ENCODE measurements at places on chromosomes 5 and 9.
A peak's percentile ranks its signal among the peaks of the same experiment; 100 is the strongest.

DNA sequence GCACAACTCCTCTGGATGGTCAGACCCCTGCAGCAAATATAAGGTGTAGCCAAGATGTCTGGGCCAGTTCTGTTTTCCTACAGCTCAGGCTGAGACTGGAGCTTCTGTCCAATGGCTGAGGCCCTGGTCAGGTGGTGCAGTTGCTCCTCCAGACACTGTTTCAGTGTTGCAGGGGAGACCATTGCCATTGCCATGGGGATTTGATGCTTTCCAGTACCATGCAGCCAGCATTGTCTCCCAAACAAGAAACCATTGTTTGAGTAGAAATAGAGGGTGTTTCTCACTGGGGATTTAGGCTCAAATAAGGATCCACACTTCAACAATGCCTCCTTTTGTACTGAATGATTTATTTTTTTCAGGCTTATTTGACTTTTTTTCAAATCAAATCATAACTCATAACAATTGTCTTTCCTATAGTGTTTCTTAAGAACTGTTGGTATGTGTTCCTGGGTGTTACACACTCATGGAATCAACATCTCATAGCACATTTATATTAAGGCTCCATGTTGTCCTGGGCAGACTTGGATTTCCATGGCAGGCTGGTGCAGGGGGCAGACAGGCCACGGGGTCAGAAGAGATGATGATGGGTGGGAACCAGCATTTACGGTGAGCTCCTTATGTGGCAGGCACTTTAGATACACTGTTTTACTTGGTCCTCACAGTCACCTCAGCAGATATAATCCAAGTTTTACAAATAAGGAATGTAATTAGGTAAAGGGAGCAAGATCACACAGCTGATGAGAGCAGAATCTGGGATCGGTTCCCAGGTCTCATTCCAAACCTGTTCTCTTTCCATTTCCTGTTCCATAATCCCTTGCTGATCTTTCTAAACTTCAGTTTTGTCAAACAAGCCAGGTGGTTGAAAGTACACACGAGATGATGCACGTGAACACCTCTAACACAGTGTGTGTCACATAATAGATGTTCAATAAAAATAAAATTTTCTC lies 95.9 kb upstream of the GNAQ start:
- no peak for DNase-seq

- no peak for DNase-seq
Observed at GRCh38 chr5:56459394-56460194, 226.5 kb upstream of the ANKRD55 start.

- no peak for DNase-seq
Observed at GRCh38 chr5:55650386-55650785, 61.7 kb downstream of the SLC38A9 start.

DNA sequence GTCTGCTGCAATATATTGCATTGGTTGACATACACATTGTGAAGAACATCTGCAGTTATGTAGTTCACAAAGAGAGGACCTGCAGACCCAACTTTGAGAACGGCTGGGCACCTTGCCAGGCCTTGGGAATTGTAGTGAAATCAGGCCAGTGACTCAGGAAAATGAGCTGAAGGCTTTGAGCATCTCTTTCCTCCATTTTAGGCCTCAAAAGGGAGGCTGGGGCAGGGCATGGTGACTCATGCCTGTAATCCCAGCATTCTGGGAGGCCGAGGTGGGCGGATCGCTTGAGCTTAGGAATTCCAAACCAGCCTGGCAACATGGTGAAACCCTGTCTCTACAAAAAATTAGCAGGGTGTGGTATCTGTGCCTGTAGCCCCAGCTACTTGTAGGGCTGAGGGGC lies 1.4 kb upstream of the IPPK start:
- no peak for DNase-seq

DNA sequence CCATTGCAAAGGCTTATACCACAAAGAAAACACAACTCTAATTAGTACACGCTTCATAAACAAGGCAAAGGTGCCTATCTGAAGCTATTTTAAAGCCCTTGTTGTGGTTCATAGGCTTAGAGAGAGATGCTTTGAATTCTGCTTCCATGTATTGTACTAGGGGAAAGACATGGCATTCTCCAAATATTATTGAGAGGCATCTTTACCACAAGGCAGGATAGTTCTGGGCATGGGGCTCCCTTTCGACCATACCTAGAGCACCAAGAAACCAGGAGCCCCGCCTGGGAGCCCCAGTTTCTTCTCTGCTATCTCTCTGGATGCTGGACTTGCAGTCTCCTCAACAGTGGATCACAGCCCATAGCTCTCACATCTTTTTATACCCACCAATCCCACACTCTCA lies 93.7 kb downstream of the NFIB start:
- no peak for DNase-seq

- DNase-seq, result no peak
Observed at GRCh38 chr5:150266871-150267291, 22.7 kb downstream of the CAMK2A start.

DNA sequence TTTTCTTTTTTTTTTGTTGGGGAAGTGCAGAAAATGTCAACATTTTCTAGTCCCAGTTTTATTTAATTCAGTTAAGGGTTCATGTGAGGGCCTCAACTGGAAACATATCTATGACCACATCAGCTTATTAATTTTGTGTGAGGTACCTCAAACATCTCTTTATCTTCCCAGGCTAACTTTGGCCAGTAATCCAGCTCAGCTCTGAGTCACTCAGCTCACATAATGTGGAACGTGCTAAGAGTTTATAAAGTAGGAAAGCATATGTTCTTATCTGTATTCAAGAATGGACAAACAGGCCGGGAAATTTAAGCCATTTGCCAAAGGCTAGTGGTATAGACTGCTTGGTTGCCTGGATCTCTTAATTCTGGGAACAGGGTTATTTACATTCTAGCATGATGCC lies 118.4 kb downstream of the INSYN2B start:
- DNase-seq, result no peak

GRCh38 chr5:72488756-72489155 lies 18.5 kb downstream of the ZNF366 start:
- no peak for DNase-seq

DNA sequence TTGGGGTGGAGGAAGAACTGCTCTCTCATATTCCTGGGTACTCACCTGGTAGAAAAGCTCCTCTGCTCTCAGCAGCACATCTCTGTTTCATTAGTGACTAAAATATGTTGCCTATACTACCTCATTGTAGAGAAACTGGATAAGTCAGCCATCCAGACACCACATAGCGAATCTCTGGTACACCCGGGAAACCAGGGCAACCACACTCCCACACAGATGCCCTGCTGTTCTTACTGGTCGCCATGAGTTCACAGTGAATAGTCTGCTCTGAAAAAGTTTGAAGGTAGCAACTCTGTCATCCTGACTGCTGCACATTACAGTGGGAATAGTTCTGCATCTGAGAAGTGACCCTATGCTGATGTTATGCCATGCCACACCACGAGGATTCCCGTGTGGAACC lies 135.0 kb downstream of the ENTREP1 start:
- DNase-seq, result no peak

DNA sequence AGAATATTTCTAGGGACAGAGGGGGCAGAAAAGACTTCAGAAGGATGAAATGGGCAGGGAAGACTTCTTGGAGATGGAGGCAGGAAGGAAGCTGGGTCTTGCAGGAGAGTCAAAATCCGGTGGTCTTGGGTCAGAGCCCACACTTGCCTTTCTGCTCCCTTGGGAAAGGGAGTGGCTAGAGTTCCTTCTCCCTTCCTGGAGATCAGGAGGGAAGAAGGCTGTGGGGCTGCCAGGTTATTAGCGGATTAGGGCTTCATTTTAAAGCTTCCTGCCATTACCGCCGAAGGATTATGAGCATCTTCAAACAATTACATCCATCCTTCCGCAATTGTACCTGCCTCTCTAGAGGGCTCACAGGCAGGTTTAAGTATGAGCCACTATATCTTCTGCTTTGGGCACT lies 19.2 kb upstream of the SYNPO start:
- no peak for DNase-seq

GRCh38 chr9:70079417-70080037 lies 35.9 kb downstream of the MAMDC2 start:
- DNase-seq, result no peak

DNA sequence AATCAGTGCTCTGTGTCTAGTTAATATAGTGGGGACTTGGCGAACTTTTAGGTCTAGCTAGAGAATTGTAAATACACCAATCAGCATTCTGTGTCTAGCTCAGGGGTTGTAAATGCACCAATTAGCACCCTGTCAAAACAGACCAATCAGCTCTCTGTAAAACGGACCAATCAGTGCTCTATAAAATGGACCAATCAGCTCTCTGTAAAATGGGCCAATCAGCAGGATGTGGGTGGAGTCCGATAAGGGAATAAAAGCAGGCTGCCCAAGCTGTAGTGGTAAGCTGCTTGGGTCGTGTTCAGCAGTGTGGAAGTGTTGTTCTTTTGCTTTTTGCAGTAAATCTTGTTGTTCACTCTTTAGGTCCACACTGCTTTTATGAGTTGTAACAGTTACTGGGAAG lies 3.6 kb upstream of the OTULINL start:
- no peak for DNase-seq

DNA sequence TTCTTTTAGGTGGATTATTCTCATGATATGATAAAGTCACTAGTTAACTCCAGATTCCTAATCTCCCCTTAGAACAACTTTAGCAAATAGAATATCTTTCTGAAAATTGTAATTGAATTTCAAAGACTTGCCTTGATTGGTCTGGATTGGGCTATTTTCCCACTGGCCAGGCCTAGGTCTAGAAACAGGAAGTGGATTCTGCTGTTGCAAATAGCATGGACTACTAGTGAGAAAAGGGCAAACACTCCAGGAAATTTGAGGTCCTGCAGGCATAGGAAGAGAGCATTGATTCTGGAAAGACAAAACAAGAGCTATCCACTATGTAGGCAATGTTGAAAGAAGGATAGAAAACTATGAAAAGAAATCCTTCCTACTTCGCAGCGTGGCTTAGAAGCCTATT lies 113.4 kb downstream of the KCTD16 start:
- DNase-seq, result no peak

DNA sequence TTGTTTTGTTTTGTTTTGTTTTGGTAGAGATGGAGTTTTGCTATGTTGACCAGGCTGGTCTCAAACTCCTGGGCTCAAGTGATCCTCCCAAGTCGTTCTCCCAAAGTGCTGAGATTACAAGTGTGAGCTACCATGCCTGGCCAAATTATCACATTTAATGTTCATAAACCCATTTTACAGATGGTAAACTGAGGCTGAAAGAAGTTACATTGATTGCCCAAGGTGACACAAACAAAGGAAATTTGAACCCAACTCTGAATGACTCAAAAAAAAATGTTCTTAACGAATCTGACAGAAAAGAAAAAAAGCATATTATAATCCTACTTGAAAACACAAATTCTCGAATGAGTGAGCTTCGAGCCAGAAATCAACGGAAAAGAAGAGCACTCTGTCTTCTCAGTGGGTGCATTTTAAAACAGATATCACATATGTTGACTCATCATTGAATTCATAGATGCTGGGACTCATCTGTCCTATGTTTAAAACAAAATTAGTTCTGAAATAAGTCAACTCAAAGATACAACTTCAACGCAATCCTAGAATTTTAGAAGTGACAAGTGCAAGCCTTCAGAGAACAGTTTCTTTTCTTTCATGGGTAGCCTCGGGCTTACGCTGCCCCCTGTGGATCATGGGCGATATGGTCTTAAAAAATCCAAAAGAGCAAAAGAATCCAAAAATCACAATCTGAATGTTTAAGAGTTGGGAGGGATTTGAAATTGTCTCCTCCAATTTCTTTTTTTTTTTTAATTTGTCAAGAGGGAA lies 28.4 kb downstream of the TIMD4 start:
- peak; percentile 13 for DNase-seq

DNA sequence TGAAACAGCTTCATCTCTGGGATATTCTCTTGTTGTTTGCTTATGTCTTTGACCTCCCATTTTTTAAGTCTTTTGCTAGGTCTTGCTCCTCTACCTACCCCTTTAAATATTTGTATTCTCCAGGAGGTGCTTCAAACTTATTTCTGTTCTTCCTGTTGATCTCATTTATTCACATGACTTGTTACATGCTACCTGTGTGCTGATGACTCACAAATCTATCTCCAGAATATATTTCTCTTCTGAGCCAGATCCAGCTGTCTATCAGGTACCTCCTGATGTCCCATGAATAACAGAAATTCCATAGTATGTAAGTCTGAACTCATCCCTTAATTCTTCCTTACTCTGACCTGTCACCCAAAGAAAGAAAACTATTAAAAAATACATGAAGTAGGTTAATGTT lies 11.0 kb downstream of the NIPBL start:
- DNase-seq, result no peak

GRCh38 chr5:404666-405241 lies 38.2 kb upstream of the EXOC3 start:
- no peak for DNase-seq

DNA sequence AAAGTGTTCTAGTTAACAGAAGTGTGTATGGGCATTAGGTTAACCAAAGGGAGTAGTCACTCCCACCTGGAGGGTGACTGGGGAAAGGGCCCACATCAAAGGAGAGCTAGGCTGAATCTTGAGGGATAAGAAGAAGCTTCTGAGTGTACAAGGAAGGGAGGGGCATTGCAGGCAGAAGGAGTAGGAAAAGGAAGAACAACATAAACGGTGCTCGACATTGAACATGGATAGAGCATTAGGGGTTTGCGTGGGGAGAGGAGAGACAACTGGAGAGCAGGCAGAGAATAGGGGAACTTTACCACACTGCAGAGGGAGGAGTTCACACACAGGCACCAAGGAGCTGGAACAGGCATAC lies 5.3 kb upstream of the GLRX start:
- no peak for DNase-seq

DNA sequence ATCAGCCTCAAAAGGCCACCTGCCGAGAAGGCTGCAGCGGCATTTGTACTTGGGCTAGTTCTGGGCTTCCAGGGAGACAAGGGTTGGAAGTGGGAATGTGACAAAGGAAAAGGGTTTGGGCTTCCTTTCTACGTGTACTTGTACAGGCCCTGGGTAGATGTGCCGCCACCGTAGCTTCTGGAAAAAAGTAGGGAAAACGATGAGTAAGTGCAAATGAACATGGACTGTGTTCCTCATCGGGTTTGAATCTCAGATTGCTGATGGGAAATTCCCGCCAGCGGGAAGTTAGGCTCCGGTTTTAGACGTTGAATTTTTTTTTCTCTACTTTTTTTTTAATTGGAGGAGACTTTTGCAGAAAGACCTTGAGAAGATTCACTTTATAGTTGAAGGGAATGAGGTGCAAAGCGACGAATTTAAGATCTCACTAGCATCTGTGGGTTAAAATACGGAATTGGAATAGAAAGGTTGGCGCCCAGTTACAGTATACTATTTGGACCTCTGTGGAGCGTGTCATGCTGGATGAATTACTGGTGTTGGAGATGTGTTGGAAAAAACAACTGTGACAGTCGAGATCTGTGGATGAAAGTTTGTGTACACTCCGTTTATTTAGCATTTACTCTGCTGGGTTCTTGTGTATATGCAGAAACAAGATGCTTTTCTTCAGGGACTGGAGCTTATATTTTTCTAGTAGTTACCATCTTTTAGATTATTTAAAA lies 1.2 kb downstream of the G3BP1 start:
- DNase-seq, result no peak

GRCh38 chr5:179768326-179769085 lies 25.3 kb upstream of the LTC4S start:
- no peak for DNase-seq
